ENCODE measurements at places on chromosomes 2 and 18. TPM values are rescaled to one million over a fixed set of nuclear protein-coding genes. Genes with fewer than 3 reads are reported as not detected.

Gene MGAT5
- 29.6 TPM for total RNA-seq

Gene KCNF1
- 0.26 TPM for total RNA-seq

Gene CSRNP3
- 1.0 TPM for total RNA-seq

Gene EMILIN2
- total RNA-seq: 12.4 TPM

Gene ACTG2
- 3.5 TPM for total RNA-seq

Gene MYO5B
- total RNA-seq: 2.3 TPM

Gene RGPD3
- under 0.01 TPM for total RNA-seq

Gene UGT1A10
- total RNA-seq: not detected

Gene LYPD6B
- 0.13 TPM for total RNA-seq

Gene GPR17
- not detected for total RNA-seq

Gene POTEE
- not detected for total RNA-seq

Gene PDE11A
- not detected for total RNA-seq

Gene NETO1
- not detected for total RNA-seq

Gene MOGAT1
- not detected for total RNA-seq

Gene AFF3
- 5.7 TPM for total RNA-seq

Gene KDSR
- 30.4 TPM for total RNA-seq

Gene SLC4A5
- total RNA-seq: 0.48 TPM

Gene RAB6C
- total RNA-seq: not detected

Gene GFPT1
- 33.1 TPM for total RNA-seq

Gene MROH2A
- not detected for total RNA-seq

Gene REG3A
- not detected for total RNA-seq

Gene DNAH7
- total RNA-seq: 1.3 TPM

Gene SOWAHC
- total RNA-seq: 16.3 TPM

Gene SRD5A2
- total RNA-seq: not detected

Gene ALK
- not detected for total RNA-seq

Gene ACKR3
- total RNA-seq: 2.1 TPM

Gene ANKRD36B
- 7.6 TPM for total RNA-seq

Gene CCL20
- 14.0 TPM for total RNA-seq

Gene REG1B
- total RNA-seq: not detected

Gene CRACDL
- total RNA-seq: 0.24 TPM

Gene FRZB
- total RNA-seq: 0.52 TPM

Gene SPATA3
- total RNA-seq: not detected

Gene CCDC85A
- total RNA-seq: not detected

Gene UGT1A8
- total RNA-seq: not detected

Gene CGREF1
- total RNA-seq: 4.6 TPM

Gene THSD7B
- 0.13 TPM for total RNA-seq

Gene AGXT
- total RNA-seq: not detected

Gene GPR155
- total RNA-seq: 2.2 TPM

Gene IL1F10
- not detected for total RNA-seq

Gene SGPP2
- total RNA-seq: 0.48 TPM

Gene ABCG8
- not detected for total RNA-seq

Gene KIF3C
- 12.1 TPM for total RNA-seq

Gene G6PC2
- not detected for total RNA-seq

Gene SEPTIN10
- total RNA-seq: 51.9 TPM

Gene DSG1
- total RNA-seq: not detected

Gene TSGA10
- total RNA-seq: 0.72 TPM

Gene KIF1A
- 2.7 TPM for total RNA-seq
